ENCODE measurements at places on chromosomes 11 and 22.

GRCh38 chr11:77619576-77620198, 17.9 kb downstream of the CLNS1A start:
- DNase-seq = peak; percentile 4

DNA sequence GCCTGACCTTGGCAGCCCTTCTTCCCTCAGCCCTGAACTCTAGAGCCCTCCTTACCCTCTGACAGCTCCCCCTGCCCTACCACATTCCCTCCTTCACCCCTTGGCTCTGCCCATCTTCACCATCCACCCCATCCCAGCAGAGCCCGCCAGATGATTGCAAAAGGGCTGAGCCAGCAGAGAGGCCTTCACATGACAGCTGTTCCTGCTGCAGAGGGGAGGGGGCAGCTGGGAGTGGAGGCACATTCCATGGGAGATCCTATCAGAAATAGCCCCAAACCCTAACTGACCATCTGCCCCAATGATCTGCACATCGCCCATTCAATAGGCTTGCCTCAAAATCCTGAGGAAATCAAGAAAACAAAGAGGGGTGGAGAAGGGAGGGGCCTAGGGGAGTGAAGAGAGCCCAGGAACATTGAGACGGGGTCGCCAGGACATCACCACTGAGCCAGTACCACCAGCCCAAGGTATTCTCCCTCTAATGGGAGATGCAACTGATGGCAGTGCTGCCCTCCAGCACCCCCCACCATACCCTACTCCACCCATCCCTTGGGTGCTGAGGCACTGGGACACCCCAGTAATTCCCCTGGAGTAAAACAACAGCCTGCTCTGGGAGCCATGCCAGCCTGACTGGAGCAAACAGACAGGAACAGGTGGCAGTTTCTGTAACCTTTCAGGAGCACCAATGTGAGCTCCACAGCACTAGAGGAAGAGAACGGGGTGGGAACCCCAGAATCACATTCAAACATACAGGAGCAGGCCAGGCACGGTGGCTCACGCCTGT, 8.0 kb upstream of the AHNAK start:
- no peak for DNase-seq

- DNase-seq = no peak
These were observed 55.0 kb upstream of the ARHGAP32 start for GRCh38 chr11:129247135-129247534.

DNA sequence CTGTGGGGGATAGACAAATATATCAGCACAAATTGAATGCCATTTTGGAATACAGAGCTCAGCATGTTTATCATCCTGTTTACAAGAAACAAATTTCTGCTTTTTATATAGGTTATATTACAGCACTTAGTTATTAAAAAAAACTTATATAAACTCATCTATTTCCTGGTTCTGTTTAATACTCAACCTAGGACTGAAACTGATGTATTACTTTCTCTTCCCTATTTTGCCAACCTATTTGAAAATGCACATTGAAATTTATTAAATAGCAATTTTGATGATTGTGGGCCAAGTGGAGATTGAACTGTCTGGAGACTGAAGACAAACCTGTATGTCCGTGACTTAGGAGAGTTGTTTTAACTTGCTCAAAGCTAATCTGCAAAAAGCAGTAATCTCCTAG, 288.3 kb upstream of the ANO3 start:
- no peak for DNase-seq

DNA sequence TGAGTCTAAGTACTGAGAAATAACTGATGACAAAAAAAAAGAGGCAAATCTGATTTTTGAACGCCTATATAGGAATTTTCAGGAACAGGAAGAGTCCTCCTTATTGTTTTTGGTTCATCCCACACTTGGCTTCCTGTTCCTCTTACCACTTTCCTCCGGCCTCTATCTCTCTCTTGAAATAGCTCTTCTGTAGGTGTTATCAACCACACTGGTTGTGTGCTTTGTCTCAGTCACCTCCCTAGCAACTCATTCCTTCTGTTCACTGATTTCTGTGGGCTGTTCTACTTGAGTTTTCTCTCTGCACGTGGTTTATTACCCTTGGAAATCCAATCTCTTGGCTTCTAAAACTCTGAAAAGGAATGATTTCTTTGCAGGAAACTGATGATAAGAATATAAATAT, 78.7 kb upstream of the C11orf87 start:
- DNase-seq = no peak

- no peak for DNase-seq
These were observed 117.0 kb downstream of the WT1 start for GRCh38 chr11:32318071-32319055.

DNA sequence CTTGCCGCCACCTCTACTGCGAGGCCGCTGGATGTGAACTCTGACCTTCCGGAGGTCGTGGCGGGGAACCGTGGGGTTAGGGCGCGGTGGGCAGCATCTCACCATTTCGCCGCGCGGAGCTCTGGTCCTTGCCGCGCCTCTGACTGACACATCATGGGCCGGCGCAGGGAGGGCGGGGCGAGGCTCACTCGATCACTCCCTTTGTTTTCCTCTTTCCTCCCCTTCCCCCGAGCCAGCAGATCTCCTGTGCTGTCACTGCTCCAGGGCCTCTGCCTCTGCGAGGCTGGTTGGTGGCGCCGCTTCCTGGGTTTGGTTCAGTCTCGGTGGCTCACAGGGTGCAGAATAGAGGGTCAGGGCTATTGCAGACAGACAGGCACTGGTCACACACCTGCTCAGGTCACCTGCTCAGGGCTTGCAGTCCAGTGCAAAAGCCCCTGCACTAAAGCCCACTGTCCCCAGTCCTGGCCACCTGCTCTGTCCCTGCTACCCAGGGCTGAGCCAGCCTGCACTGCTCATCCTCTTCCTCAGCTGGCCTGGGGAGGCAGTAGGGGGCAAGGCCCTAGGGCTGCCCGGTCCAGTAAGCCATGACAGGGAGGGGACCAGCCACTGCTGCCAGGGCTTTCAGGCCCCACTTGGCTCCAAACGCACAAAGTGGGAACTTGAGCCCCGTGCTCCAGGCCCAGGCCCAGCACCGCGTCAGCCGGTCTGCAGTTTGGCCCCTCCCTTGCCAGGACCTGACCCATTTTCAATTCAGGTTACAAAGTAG, 36.2 kb downstream of the PISD start:
- DNase-seq = no peak

DNA sequence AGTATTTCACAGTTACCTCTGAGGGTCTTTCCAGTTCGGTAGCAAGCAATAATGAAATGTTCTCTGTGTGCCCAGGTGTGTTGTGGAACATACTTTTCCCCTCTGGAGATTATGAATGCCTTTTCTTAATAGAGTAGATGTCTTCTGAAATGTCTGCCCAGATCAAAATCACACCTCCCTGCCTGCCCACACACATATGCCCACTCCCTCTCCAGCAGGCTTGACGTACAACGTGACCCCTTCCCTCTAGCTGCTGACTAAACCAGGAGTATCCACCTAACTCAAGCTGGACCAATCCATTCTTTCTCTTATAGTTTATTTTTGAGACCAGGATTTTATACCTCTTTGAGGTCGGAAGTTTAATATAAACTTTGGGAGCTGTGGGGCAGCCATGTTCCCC, 48.7 kb downstream of the ME3 start:
- DNase-seq = no peak

DNA sequence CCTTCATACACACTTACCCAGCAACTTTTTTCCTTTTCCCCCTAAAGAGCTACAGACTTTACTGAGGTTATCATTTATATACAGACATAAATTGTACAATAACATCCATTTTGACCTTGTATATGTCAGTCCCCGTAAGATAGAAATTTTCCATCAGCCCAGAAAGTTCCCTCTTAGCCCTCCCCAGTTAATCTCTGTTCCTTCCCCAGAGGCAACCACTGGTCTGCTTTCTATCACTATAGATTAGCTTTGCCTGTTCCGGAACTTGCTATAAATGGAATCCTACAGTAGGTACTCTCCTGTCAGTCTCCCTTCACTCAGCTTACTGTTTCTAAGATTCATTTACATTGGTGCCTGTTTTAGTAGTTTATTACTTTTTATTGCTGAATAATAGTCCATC, 54.9 kb downstream of the TSPAN18 start:
- no peak for DNase-seq

- no peak for DNase-seq
These were observed 10.8 kb downstream of the RPS13 start for GRCh38 chr11:17066691-17067090.

DNA sequence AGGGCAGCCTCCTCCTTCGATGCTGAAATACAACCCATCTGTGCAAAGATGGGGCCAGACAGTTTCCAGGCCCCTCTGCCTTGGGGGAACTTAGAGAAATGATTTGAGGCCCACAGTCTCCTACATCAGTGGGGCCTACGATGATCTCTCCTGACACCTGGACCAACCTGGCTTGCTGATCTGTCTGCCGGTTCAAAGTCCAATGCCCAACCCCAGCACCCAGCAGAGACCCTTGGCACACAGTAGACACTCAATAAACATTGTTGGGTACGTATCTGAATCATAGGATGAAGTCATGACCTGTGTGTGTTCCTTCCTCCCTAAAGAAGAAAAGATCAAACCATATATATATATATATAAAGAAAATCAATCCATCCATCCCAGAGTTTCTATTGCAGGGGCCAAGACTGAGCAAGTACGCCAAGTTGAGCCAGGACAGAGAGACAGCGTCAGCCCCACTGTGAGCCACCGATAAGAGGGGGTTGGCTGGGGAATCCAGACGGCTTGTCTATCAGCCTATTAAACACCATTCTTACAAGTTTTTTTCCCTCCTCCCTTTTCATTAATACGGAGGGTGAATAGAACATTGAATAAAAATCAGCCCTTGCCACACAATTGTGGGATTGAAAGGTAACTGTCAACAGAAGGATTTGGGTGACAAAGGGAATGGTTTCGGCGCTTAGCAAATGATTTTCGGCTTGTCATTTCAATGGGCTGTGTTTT, 244.1 kb downstream of the MN1 start:
- no peak for DNase-seq

DNA sequence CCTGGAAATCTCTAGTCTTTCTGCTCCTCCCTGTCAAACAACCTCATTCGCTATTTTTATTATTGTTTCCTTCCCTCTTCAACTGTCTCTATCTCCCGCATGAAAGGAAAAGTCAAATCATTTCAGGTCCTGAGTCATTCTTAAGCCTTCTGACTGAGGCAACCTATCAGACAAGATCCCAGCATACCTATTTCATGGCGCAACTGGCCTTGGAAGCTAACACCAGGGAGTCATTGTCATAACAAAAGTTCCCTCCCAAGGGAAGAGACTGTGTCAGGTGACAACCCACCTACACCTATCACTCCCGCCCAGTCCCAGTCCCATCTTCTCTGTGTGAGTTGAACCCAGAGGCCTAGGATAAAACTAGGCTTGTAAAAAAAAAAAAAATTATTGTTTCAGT, 10.2 kb upstream of the ARHGAP42 start:
- no peak for DNase-seq

GRCh38 chr11:12618743-12619540, 55.3 kb upstream of the TEAD1 start:
- no peak for DNase-seq

DNA sequence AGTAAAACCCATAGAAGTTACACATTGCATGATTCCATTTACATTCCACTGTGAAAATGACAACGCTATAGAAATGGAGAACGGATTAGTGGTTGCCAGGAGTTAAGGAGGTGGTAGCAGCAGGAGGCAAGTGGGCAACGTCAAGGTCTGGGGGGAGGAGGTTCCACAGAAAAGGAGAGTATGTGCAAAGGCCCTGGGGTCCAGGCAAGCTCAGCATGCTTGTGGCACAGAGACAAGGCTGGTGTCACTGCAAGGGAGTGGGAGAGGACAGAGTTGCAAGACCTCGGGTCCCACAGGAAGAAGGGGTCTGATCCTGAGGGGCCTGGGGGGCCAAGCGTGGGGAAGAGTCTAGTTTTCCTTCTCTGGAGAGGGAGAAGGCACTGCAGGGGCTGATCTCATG, 240.8 kb downstream of the MN1 start:
- DNase-seq = no peak

DNA sequence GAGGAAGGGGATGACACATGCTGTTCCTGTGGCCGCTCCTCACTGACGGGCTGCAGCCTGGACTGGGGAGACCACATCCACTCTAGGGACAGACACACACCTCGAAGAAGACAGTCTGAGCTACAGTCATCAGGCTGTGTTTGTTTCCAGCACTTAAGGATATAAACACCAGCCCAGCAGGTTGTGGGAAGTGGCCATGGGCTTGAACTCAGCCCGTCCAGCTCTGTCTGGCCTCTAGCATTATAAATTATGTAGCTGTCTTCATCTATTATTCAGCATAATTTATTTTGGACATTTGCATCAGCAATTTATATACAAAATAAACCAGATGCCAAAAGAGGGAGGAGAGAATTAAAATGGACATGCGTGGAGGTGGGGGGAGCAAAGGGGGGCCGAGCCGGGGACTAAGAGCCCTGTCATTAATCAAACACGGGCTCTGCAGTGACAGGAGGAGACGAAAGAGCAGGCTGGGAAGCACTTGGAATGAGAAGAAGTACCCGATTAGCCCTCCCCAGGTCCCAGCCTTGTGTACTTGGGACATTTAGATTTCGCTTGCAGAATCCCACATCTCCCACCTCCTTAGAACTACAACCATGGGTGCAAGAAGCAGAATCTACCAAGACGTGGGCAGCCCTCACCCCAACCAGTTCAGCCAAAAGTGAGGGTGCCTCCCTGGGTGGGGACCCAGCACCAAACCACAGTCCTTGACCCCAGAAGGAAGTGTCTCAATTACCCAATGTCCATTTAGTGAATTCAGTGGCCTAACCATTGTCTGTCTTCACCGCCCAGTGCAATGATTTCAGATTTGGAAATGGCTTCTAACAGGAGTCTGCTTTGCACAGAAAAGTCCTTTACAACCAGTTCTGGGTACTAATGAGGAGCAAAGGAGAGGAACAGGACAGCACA, 309.6 kb downstream of the OPCML start:
- no peak for DNase-seq

Measured in NCI-H1930 (cell line).